ENCODE measurements at places on chromosomes 1 and 21.

GRCh38 chr21:41029571-41029970 is 138.4 kb upstream of the BACE2 start:
- no peak for DNase-seq

GRCh38 chr1:2274231-2274928 is 46.3 kb downstream of the SKI start:
- DNase-seq = no peak

GRCh38 chr1:20729990-20730689 is 2.4 kb downstream of the SH2D5 start:
- DNase-seq = no peak

- DNase-seq = no peak
These were observed 87.5 kb upstream of the RHOU start for GRCh38 chr1:228647523-228648444.

- no peak for DNase-seq
These were observed 10.8 kb downstream of the AHDC1 start for GRCh38 chr1:27592931-27593677.

- DNase-seq = no peak
These were observed at the start of gene TAL1 for GRCh38 chr1:47232187-47232874. Gene TAL1, minus strand, starts transcription at chr1:47232225. Its CDS starts 6,337 bp downstream, at chr1:47225888.

DNA sequence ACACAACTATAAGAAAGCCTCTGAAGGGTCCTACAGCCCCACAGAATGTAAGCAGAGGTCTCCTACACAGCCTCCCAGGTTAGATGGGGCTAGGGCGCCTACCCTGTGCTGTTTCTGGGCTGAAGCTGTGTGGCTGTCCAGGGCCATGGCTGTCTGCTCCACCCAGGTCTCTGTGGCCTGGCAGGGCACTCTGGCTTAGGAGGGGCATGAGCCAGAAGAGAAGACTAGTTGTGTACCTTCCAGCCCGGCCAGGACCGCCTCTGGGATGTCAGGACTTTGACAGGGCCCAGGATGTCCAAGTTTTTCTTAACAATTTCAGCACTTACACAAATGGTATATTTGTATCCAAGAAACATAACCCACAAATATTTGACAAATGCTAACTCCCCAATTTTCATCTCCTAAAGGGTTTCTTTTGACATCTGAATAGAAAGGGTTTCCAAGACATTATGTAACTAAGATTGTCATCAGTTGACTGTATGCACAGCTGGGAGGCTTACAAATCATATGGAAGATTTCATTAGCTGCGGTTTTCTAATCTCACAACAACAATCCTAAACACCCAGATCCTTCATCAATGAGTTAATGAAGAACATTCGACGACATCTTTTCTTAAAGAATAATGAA is 80.5 kb downstream of the HSF2BP start:
- no peak for DNase-seq

DNA sequence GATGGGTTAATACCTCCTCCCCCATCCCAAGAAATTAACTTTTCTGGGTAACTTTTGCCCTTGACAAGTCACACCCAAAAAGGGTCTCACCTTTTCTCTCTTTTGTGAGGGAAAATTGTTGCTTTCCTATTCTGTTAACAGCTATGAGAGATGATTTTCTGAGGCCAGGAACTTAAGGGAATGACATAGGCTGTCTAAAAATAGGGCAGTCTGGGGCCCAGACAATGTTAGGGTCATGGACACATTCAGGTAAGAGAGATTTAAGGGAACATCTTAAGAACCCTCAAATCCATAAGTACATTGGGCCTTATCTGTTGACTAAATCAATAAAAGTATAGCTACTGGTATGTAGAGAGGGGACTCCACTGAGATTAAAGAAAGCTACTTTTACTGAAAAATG is 8.4 kb upstream of the GSTM3 start:
- DNase-seq = no peak

Measured in NCI-H187 treated with DMSO at 0.1 percent for 48 hours (cell line).